ENCODE measurements at places on chromosomes 11 and 22. TPM values are rescaled to one million over a fixed set of nuclear protein-coding genes. Genes with fewer than 3 reads are reported as not detected.

Gene TRIM6
- 7.1 TPM for total RNA-seq

Gene SCN2B
- 0.37 TPM for total RNA-seq

Gene BAIAP2L2
- total RNA-seq, result 2.6 TPM

Gene MRGPRX4
- not detected for total RNA-seq

Gene OR8G5
- total RNA-seq, result not detected

Gene CHRNA10
- total RNA-seq, result 0.21 TPM

Gene PATE4
- total RNA-seq, result not detected

Gene LMO1
- total RNA-seq, result 2.9 TPM

Gene OR2D2
- total RNA-seq, result not detected

Gene AGBL2
- total RNA-seq, result 3.7 TPM

Gene CLCF1
- total RNA-seq, result 3.7 TPM

Gene CCDC116
- total RNA-seq, result not detected

Gene PHF21B
- 6.7 TPM for total RNA-seq

Gene TNNT3
- total RNA-seq, result 0.40 TPM

Gene TUBA8
- 0.39 TPM for total RNA-seq

Gene SCARF2
- total RNA-seq, result 3.9 TPM

Gene OR8H3
- not detected for total RNA-seq

Gene ARFIP2
- 40.2 TPM for total RNA-seq

Gene ZNF215
- total RNA-seq, result 14.8 TPM

Gene ZNF214
- 13.2 TPM for total RNA-seq

Gene PLCB3
- 15.6 TPM for total RNA-seq

Gene TRIM3
- 16.1 TPM for total RNA-seq

Gene GCAT
- 25.1 TPM for total RNA-seq

Gene PKDREJ
- not detected for total RNA-seq

Gene WNT11
- total RNA-seq, result 0.59 TPM

Gene NAV2
- 9.6 TPM for total RNA-seq

Gene FAM227A
- 32.7 TPM for total RNA-seq

Gene GALNT18
- 4.0 TPM for total RNA-seq

Gene CALCA
- total RNA-seq, result not detected

Gene SERHL2
- not detected for total RNA-seq

Gene MGAT3
- total RNA-seq, result 18.5 TPM

Gene PLAAT5
- total RNA-seq, result not detected

Gene MS4A4E
- not detected for total RNA-seq

Gene PANX1
- 26.1 TPM for total RNA-seq

Gene FAM111B
- total RNA-seq, result 13.1 TPM

Gene ARL2
- total RNA-seq, result 171 TPM

Gene IL18
- not detected for total RNA-seq

Gene CASP1
- not detected for total RNA-seq

Gene FGF4
- total RNA-seq, result 0.22 TPM

Gene MUC6
- total RNA-seq, result not detected

Gene NOX4
- total RNA-seq, result 3.3 TPM

Gene TBX1
- not detected for total RNA-seq

Gene MYO7A
- 0.97 TPM for total RNA-seq

Gene MSANTD4
- total RNA-seq, result 27.4 TPM

Gene MS4A6E
- not detected for total RNA-seq

Gene CELSR1
- 18.0 TPM for total RNA-seq

Gene APOL5
- total RNA-seq, result not detected

Gene NCAM1
- total RNA-seq, result 20.8 TPM

Gene SSTR3
- 0.53 TPM for total RNA-seq

Gene OR8D4
- total RNA-seq, result not detected

Gene SAC3D1
- total RNA-seq, result 3.0 TPM

Gene MN1
- 27.2 TPM for total RNA-seq

Gene MPPED1
- total RNA-seq, result 2.0 TPM

Gene MRGPRE
- not detected for total RNA-seq

Gene MPEG1
- total RNA-seq, result not detected

Gene AQP11
- total RNA-seq, result 1.1 TPM

Gene MMP13
- total RNA-seq, result not detected

Gene OR52N2
- total RNA-seq, result not detected

Gene GAL
- 1.7 TPM for total RNA-seq

Gene OR8B8
- total RNA-seq, result not detected
